ENCODE measurements at places on chromosomes 2 and 18.

GRCh38 chr2:33891616-33892015 lies 292.5 kb upstream of the FAM98A start:
- no peak for DNase-seq

DNA sequence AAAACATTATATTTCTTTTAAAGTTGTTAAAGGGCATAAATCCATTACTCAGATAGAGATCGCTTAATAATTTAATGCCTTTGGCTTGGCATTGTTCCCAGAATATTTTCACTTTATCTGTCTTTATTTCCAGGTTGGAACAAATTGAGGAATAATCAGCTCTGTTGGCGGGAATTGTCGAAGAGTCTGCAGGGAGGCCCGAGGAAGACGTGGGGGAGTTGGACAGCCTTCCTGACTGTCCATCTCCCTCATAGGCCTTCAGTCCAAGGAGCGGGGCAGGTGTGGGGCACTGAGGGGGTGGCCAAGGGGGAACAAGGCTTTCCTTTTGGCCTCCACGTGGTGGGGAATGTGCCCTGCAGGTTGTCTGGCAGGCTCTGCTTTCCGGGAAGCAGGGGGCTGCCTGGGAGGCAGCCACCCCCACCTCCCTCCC lies 179.6 kb downstream of the ZBTB7C start:
- DNase-seq, result no peak

DNA sequence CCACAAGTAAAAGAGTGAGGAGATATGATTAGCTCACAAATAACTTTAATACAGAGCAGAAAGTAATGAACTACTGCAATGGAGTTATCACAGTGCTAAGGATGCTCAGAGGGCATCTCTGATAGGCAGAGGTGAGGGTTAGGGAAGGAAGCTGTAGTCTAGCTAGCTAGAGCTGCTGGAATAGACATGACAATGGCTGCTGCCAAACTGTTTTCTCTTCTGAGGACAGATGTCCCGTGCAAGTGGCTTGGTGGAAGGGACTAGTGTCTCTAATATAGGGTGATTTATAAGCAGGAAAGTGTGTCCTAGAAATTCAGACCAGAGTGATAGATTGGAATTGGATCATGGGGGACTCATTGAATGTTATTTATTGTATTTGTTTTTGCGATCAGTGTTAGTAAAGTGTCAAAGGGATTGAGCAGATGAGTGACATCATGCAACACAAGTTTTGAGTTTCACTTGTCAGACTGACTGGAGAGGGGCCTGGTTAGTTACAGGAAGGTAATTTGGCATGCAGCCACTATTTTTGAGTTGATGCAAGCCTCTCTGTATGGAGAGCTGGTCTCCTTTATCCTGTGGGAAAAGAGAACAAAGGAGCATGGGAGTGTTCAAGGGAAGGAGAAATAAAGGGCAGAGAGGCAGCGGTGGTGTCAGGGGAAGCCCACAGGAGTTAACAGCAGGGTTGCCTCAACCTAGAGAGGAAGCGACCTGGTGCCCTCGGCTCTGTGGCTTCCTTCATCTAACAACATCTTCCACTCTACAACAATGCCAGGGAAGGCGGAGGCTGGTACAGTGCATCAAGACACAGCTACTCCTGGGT lies 1.9 kb downstream of the CTLA4 start:
- DNase-seq, result peak; percentile 19

DNA sequence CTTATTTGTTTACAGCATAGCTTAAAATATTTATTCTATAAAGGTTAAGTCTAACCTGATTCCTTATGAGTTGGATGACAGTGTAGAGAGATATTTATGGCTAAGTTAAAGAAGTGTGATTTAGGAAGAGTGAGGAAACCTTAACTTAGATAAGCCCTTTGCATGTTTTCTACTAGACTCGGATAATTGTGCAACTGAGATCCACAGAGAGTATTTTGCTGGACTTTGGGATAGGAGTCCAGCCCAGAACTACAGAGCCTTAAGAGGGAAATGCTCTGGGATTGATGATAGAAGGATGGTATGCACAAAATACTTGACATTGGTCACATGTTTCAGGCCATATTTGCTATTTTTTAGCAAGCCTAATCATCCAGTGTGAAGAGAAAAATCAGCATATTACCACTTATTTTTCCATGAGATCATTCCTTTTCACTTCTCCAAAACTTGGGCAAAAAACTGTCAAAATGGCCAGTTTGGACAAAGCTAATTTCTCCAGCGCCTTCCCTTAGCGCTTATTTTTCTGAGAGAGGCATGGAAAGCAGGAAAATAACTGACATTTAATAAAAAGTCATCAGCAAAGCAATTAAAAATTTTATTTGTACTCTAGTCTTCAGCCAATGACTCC lies 3.1 kb downstream of the CD28 start:
- DNase-seq, result no peak

- no peak for DNase-seq
Measured at GRCh38 chr18:49167084-49167483, 216.3 kb upstream of the SMAD7 start.

DNA sequence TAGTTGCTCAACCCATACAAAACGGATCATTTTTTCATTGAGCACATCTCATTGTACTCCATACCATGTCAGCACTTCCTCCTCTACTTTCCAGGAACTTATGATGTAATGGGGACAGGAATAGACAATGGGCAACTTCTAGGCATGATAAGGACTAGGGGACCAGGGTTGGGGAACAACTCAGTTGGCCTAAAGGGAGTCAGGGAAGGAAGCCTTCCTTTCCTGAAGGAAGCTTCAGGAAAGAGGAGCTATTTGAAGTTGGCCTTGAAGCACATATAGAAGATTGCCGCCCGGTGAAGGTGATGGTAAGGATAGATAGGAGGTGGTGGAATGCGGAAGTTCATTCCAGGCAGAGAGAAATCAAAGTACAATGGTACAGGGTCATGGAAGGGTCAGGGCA lies 283.9 kb downstream of the SLC8A1 start:
- no peak for DNase-seq

GRCh38 chr2:161190050-161190449 lies 29.8 kb downstream of the TANK start:
- no peak for DNase-seq

GRCh38 chr2:217075268-217076057 lies 215.6 kb upstream of the TNP1 start:
- no peak for DNase-seq

DNA sequence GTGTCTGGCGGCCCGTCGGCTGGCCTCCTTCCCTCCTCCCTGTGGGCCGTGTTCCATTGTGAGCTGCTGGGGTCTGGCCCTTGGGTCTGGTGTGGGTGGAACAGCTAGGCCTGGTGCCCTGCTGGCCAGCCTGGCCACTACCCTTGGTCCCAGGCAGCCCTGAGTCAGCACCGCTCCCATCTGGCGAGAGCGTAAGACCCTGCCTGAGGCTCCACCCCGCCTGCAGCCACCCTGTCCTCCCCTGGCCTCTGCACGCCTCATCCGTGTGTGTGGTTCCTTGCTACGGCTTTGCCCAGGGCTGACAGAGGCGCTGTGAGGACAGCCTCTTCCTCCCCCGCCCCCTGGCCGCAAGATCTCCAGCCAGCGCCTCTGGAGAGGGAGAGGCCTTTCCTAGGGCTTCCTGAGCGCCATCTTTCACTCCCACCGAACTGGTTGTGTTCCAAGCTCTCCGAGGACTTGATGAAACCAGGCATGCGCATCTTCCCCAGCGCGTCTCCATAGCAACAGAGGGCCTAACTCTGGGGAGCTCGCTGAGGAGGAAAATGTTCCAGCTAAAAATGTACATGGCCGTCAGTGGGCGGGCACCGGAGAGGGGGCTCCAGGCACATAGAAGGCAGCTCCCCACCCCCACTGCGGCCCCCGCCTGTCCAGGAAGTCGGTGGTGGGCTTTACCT lies 83.0 kb downstream of the STPG4 start:
- DNase-seq, result no peak

DNA sequence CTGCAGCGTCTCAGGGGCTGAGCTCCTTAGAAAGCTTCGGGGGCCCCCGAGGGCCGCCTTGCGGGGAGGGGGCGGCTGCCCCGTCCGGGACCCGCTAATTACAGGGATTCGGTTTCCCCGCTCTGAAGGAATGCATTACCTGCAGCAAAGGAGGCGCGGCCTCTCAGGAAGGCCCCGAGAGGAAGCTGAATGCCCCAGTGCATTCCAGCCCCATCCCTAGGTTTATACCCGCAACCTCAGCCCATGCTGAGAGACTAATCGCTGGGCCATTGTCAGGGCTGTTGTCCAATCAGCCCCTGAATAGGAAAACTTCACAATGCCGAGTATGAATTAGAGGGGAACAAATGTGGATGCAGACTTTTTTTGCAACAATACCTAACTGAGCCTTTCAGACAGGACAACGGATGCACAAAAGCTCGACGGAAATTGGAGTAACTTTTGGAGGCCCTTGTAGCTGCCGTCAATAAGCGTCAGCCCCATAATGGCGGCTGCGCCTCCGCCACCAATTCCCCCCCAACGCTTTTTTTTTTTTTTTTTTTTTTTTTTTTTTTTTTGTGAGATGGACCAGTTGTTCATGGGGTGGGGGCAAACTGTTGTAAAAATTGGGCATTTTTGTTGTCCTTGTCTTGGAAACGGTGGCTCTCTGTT lies 138.6 kb upstream of the SIX3 start:
- DNase-seq, result no peak

- no peak for DNase-seq
Measured at GRCh38 chr2:118978064-118978463, 36.1 kb downstream of the MARCO start.

DNA sequence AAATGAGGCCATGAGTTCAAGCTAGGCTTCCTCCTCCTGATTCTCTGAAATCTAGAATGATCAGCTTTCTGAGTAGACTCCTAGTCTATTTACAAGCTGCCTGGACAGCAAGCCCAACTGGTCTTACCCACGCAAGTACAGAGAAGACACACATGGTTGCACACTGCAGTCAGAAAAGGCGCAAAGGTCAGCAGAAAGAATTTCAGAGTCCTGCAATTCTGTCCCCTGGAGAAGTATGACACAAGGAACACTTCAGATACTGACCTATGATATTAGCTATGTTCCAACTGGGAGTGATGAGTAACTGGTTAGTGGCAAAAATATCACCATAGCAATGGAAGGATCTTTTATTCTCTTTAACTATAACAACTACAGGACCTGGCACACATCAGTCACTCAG lies 336.1 kb upstream of the PKDCC start:
- DNase-seq, result no peak

- DNase-seq, result no peak
Measured at GRCh38 chr2:29723255-29724001, 198.0 kb downstream of the ALK start.

GRCh38 chr2:68387408-68388350 lies 22.6 kb downstream of the PLEK start:
- no peak for DNase-seq

DNA sequence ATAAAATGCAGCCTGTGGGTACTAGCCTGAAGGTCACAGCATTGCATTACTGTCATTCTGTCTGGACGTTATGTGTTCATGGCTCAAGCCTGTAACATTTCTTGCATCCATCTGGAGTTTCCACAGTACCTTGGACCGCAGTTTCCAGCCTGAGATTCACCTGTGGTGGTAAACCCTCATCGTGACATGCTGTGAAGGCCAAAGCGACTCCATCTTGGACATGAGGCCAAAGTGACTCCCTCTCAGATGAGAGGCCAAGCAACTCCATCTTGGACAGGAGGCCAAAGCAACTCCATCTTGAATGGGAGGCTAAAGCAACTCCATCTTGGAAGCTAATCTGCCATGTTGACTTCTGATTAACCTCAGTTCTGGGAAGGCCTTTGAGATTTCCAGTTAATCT lies 257.7 kb upstream of the MYT1L start:
- no peak for DNase-seq
